ENCODE measurements at places on chromosomes 6 and 20. TPM values are rescaled to one million over a fixed set of nuclear protein-coding genes. Genes with fewer than 3 reads are reported as not detected.

GRCh38 chr6:157556671-157557430 lies 175.9 kb downstream of the ZDHHC14 start:
- DNase-seq = no peak

DNA sequence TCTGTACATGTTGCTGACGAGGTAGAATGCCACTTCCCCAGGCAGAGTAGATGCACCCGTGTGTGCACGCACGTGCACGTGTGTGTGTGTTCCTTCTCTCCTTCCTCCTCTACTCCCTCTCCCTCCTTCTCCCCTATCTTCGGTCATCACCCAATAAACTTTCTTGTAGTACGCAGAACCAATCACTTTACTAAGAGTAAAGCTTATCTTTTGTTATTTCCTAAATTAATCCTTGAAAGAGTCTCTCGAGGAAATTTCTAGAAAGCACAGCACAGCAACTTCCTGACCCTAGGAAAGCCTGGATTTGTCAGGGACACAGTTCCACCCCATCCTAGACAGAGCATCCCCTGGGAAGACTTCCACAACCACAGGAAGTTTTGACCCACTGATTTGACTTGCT lies 166.1 kb downstream of the ZDHHC14 start:
- no peak for DNase-seq

DNA sequence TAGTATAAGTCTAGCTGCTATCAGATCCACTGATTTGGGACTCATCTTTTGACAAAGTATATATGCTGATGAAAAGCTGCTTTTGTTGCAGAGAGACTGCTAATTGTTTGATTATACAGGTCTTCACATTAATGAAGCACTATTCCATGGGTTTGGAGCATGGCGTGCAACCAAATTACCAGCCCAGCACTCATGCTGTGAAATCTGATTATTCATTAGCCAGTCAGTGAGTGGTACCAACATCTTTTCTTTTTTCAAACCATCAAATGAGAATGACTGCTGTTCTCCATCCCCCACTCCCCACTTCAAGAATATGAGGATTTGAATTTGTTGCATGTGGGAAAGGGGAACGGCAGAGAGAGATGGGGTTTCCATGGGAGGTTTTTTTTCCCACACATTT lies 91.3 kb downstream of the ID4 start:
- DNase-seq = no peak

DNA sequence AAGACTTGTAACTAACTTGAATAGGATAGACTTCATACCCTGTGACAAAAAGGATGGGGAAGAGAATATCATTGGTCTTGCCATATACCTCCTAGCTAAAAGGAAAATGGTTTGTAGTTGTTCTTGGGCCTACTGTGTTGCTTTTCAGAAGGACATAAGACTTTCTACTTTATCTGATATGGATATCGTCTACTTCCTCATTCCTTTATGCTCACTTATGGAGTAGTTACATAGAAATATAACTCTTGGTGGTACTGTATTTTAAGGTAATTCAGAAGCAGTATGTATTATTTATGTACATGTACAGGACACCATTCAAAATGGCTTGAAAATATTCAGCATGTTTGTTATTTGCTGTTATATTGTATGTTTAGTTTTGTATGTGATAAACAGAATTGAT lies 8.0 kb downstream of the FAM217B start:
- DNase-seq = peak; percentile 45

GRCh38 chr20:17844549-17845298 lies 123.9 kb downstream of the SNX5 start:
- no peak for DNase-seq

GRCh38 chr6:152980656-152981055 lies 2.2 kb downstream of the FBXO5 start:
- DNase-seq = no peak

DNA sequence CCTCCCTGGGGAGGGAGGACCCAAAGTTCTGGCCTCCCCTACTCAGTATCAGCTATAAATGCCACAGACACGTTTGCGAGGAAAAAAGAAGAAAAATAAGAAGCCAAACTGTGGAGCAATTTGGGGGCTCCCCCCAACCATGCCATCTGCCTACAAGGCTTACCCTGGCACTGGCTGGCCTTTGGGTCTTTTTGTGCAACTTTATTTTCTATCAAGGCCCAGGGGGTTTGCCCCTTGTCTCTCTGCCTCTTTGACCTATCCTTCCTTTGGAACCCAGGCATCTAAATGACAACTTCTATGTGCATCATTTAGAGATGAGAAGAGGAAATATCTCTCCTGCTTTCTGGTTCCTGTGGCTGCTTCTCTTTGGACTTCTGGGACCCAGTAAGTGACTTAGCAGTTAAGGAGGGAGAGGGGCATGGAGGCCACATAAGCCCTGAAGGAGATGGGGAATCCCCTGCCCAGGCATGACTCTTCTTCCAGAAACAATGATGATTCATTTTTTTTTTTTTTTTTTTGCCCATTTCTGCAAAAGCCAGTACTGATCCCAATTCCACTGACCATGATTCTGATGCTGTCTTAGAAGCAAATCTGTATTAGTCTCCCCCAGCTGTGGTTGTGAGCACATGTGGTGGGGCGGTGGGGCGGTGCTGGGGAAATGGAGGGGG lies at the start of gene MUC22:
MUC22 (plus strand) TSS at position 82 of the 668 bp plus-strand sequence; CDS start at position 315, 233 bp downstream.
- DNase-seq = no peak

- DNase-seq = no peak
These were observed 57.2 kb downstream of the CEP43 start for GRCh38 chr6:167056370-167056769.

Gene SLC29A1
- 45.3 TPM for total RNA-seq

Gene B4GALT5
- 63.1 TPM for total RNA-seq

Gene HTR1B
- not detected for total RNA-seq

Gene TBC1D32
- 14.0 TPM for total RNA-seq
